H1 (cell line): ENCODE measurements at places on chromosomes 2 and 18. TPM values are rescaled to one million over a fixed set of nuclear protein-coding genes. Genes with fewer than 3 reads are reported as not detected.

PTPRN gene
- 5.2 and 5.4 TPM in 2 replicates for total RNA-seq

- no peak overlapping the region for H3K27ac ChIP-seq
- no peak for DNase-seq
- no peaks in the 10 kb centered on the region for H3K36me3 ChIP-seq
- H3K4me3 ChIP-seq, result no peak overlapping the region
- no peaks in the 10 kb centered on the region for H3K4me1 ChIP-seq
Measured at GRCh38 chr2:18611184-18611583, 21.8 kb upstream of the NT5C1B start.

DNA sequence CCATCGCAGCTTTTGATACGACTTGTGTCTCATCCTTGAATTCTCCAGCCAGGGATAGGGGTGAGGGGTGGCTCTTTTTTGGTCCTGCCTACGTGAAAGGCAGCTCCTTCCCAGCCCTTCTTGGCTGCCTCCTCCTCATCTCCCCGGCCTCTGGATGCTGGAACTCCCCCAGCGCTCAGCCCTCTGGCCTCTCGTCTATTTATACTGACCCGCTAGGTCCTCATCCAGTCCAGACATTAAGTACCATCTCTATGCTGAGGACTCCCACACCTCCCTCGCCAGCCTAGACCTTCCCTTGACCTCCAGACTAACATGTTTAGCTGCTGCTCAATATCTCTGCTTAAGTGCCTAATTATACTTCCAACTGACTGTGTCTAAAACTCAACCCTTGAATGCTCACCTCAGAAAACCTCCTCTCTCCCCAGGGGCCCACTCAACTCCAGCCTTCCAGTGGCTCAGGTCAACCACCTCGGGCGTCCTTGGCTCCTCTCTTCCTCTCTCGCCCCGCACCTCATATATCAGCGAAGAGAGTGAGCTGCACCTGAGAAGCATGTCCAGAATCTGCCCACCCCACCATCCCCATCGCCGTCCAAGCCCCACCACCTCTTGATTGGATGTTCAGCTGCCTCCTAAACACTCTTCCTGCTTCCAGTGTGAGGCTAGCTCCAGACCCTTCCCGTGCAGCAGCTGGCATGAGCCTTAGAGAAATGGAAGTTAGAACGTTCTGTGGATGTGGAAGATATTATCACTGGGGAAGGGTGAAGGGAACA, 34.8 kb downstream of the TOGARAM2 start:
- no peak overlapping the region for H3K27ac ChIP-seq
- no peak for DNase-seq
- H3K4me3 ChIP-seq, result no peak overlapping the region
- peaks cover 9% of the 10 kb centered on the region for H3K4me1 ChIP-seq

MERTK gene
- total RNA-seq, result 6.1 and 7.0 TPM in 2 replicates

- H3K4me3 ChIP-seq, result no peak overlapping the region
- H3K4me1 ChIP-seq, result no peaks in the 10 kb centered on the region
- DNase-seq, result no peak
- no peaks in the 10 kb centered on the region for H3K36me3 ChIP-seq
Measured at GRCh38 chr2:26168785-26169184, 4.1 kb upstream of the GAREM2 start.

GRCh38 chr2:96083064-96083939, 33.1 kb downstream of the ADRA2B start:
- H3K36me3 ChIP-seq, result no peaks in the 10 kb centered on the region
- no peaks in the 10 kb centered on the region for H3K4me1 ChIP-seq
- no peaks in the 10 kb centered on the region for H3K27me3 ChIP-seq

EFHD1 gene
- total RNA-seq, result 1.5 and 3.4 TPM in 2 replicates

DNA sequence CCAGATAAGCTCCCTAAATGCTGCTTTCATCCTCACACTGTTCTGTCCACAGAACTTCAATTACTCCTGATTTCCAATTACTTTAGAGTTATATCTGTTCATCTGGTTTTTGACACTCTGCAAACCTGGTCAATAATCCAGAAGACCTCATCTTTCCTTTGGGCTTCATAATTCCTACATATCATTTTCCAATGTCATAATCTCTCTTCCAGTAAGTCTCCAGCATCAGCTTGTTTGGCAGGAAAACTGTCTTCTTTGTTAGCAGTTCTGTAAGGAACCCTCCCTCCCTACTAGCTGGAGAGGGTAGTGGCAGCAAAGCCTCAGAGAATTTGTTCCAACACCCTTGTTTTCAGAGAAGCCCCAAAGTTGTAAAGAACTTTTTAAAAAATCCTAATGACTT, 11.9 kb upstream of the SLC14A1 start:
- no peak overlapping the region for H3K4me3 ChIP-seq
- no peaks in the 10 kb centered on the region for H3K36me3 ChIP-seq
- DNase-seq, result no peak
- no peaks in the 10 kb centered on the region for H3K4me1 ChIP-seq

REG3A gene
- total RNA-seq, result not detected in 2 replicates
